Anterior cingulate cortex (tissue), 58 donors: ENCODE measurements at places on chromosomes 1 and 21.
A peak's percentile ranks its signal among the peaks of the same experiment; 100 is the strongest.

DNA sequence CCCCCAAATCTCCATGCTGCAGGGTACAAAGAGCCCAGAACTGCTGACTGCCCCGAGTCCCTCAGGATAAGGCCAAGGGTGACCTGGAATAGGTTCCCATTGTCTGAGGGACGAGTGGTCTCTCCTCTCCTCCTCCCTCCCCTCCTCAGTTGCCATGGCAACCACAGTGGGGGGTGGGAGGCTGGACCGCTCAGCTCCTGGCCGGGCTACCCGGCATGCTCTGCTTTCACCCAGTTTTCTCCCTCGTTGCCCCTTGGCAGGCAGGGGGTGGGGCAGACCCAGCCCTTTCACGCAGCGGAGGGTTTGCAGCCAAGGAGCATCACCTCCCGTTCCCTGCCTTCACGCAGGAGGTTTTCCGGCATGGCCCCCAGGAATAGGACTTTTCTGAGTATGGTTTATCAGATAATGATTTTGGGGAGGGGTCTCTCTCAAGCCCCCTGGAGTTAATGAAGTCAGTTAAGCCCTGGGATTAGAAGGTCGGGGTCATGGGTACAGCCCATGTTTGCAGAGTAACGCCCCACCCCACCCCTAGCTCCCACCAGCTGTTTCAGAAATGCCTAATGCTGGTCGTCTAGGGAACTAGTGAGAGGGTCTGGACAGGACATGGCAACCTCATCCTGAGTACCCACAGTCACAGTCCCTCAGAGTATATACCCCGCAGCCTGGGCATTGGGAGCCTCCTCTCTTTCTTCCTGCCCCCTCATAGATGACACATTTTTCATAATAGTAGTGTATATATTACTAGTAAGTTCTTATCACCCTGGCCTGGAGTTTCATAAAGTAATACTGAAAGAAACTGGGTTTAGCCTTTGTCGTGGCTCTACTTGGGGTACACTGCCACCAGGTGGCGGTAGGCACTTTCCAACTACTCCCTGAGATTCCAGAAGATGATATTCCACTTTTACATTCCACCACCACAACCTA lies 20.7 kb downstream of the C1QB start:
- no peak for DNase-seq

DNA sequence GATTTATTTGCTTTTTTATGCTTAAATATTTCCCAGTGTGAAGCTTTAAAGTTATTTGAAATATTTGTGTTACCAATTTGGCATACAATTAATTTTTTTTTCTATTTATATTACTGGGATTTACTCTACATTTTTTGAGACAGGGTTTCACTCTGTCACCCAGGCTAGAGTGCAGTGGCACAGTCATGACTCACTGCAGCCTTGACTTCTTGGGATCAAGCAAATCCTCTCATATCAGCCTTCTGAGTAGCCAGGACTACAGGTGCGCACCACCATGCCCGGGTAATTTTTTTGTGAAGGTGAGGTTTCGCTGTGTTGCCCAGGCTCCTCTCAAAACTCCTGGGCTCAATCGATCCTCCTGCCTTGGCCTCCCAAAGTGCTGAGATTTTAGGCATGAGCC lies 39.5 kb downstream of the BACH1 start:
- DNase-seq: no peak

DNA sequence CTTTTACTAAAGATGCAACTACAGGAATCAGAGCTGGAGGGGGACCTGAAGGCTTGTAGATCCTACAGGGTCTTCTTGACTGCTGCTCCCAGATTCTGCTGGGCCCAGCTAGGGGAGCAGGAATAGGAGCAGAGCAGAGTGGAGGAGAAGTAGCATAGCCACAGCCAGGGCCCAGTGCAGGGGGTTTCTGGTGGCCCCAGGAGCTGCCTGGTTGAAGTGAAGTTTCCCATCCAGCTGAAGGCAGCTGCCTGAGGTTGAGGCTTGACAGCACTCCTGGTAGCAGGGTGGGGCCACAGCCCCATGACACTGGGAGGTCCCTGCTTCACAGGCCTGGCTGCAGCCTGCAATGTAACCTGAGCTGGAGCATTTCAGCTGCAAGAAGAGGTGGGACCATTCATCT lies 2.0 kb upstream of the INPP5B start:
- DNase-seq: no peak

DNA sequence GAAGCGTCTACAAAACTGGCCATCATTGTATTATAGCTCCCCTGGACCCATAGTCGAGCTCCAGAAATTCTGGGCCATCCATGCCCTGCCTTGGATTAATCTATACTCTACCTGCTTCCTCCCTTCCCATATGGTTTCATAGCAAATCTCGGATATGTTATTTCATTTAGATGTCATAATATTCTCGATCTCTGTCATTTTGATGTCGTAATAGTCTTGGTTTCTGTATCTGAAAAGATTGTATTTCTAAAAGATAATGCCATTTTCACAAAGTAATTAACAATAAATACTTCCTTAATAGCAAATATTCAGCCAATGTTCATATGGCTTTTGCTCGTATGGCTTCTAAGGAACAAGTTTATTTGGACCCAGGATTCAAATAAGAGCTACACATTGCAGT lies 35.1 kb downstream of the DIP2A start:
- DNase-seq: no peak

DNA sequence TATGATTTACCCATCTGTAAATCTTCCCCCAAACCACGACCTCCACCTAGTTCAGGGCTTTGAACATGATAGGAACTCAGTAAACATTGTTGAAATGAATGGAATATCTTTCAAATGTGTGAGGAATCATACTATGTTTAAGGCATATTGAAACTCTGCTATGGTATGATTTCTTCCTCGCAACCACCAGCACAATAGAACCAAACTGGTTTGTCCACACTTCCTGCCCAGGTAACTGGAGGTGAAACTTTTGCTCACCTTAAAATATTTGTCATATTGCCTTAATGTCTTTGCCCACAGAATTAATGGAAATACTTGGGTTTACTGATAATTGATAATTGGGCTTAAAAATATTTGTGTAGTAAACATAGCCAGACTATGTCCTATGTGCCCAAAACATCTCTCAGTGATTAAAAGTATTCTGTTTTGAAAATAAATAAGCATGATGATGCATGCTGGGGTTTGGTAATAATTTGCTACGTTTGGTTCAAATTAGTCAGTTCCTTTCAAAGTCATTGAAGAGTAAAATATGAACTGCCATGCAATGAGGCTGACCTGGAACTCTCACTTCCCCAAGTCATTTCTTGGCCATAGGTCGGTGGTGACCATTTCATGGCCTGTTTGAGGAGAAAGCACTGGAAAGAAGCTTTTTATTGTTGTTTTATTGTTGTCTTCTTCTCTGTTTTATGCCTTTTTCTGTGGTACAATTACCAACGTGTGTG lies 73.3 kb downstream of the TNFSF18 start:
- DNase-seq: no peak

GRCh38 chr1:37255136-37255795 lies 219.1 kb upstream of the ZC3H12A start:
- DNase-seq: peak; percentile 12

GRCh38 chr1:192545896-192546521 lies 29.6 kb upstream of the RGS1 start:
- no peak for DNase-seq

DNA sequence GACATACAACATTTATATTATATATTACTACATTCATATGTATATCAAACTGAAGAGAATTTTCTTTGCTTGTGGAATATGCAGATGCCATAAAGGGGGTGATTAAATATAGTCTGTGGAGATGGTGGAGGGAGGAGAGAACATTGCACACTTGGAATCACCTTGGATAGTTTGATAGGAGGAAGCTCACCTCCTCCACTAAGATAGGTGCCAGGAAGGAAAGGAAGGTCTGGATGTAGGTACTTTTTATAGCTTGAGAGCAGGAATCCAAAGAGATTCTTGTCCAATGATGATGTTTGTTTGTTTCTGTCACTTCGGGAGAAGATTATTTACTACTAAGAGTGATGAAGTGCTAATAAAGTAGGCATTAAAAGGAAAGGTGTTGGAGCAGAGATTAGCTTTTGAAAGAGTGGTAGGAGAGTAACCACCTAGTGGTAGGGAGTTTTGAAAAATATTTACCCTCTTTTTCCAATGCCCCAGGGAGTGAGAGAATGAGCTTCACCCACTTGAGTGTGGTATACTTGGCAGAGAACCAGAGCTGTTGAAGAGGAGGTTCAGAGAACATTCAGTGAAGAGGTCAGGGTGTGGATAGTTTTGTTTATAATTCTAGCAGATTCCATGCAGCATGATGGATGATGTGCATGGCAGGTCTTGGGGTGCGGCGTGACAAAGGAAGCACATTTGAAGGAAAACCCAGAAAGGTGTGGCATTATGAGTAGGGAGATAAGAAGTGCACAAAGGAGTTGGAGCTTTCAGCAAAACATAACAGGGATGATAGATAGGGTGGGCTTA lies 145.0 kb downstream of the PATJ start:
- DNase-seq: no peak

- DNase-seq: no peak
These were observed 591.7 kb downstream of the PLPP3 start for GRCh38 chr1:55987491-55988249.

GRCh38 chr1:202047977-202048376 lies 37.6 kb downstream of the ELF3 start:
- no peak for DNase-seq

DNA sequence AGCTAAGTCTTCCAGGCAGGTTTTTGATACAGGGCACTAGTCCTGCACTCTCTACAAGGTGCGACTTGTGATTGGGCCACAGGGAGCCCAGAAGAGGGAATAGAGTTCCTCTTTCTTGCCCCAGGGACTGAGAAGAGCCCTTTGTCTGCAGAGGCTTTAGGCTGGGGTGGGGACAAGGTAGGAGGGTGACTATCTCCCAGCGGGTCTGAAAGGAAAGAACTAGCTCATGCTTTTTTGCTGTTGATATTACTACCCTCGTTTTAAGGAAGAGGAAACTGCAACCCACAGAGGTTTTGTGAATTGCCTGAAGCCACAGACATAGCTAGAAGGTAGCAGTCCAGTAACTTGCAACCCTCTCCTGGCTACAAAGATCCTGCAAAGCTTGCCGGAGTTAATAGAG lies 615.2 kb downstream of the MATN1 start:
- no peak for DNase-seq

DNA sequence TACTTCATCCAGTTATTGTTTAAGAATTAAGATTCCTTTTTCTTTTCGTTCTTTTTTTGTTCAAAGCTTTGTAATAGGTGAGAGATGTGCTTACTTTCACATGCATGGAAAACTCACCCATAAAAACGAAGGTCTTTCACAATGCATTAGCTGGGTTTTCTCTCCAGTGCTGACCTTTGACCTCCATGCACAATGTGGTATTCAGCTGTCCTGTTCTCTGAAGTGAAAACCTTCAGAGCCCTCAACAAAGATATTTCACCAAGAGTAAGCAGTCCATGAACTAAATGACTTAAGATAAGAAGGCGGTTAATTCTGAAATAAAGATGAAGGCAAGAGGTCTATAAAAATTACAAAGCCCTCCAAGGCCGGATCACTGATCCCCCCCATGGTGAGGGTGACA lies 77.1 kb upstream of the IPO9 start:
- no peak for DNase-seq

DNA sequence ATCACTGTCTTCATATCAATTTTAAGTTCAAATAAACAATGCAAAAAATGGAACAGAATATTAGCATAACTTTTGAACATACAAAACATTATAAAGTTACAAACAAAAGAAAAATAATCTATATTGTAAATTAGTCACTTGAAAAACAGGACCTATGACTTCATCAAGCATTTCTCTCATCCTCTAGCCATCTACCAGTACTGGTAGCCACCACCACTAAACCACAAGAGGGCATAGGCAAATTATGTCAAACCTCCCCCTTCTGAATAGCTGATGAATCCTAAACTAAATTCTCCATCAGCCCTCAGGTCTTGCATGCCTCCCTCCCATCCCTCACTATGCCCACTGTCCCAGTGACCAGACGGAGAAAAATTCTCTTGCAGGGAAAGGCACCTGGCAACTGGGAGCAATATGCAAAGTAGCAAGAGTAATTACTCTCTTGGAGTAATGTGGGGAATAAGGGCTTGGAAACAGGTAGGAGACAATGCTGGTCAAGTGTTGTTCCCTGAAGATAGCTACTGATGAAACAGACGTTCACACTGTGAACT lies 37.1 kb downstream of the SSX2IP start:
- DNase-seq: no peak
